Occipital lobe (tissue), 3 donors: ENCODE measurements at places on chromosomes 16 and 17. TPM values are rescaled to one million over a fixed set of nuclear protein-coding genes. Genes with fewer than 3 reads are reported as not detected.

The OR3A2 gene
- total RNA-seq: 0.94 TPM

The CDH16 gene
- total RNA-seq: not detected

The MYCBPAP gene
- 2.0 TPM for total RNA-seq

The ALOX15 gene
- not detected for total RNA-seq

The PPP1R1B gene
- 8.1 TPM for total RNA-seq

The HSD3B7 gene
- 2.5 TPM for total RNA-seq

The NUP93 gene
- total RNA-seq: 207 TPM

The HEATR9 gene
- total RNA-seq: not detected

The KRTAP4-4 gene
- not detected for total RNA-seq

The CIITA gene
- total RNA-seq: 0.47 TPM

The MBTPS1 gene
- 78.1 TPM for total RNA-seq

The SOST gene
- not detected for total RNA-seq

The CLEC3A gene
- total RNA-seq: not detected

The UNC45B gene
- total RNA-seq: 0.31 TPM

The NPIPB9 gene
- 3.1 TPM for total RNA-seq

The HCRT gene
- total RNA-seq: not detected

The NPW gene
- total RNA-seq: not detected

The WSCD1 gene
- 35.7 TPM for total RNA-seq

The TP53TG3D gene
- not detected for total RNA-seq

The SP6 gene
- 0.16 TPM for total RNA-seq

The KRT28 gene
- total RNA-seq: not detected

The RPL23 gene
- total RNA-seq: 1,678 TPM

The HOXB1 gene
- total RNA-seq: not detected

The CCL7 gene
- total RNA-seq: not detected

The CCL8 gene
- total RNA-seq: 0.16 TPM

The CRYBA1 gene
- total RNA-seq: not detected

The MYO1D gene
- total RNA-seq: 61.0 TPM

The KRTAP4-12 gene
- total RNA-seq: not detected

The LPO gene
- total RNA-seq: not detected

The SULT1A2 gene
- not detected for total RNA-seq

The CD300A gene
- 3.3 TPM for total RNA-seq

The PRR35 gene
- total RNA-seq: not detected

The VASN gene
- total RNA-seq: 2.5 TPM

The PNMT gene
- 2.2 TPM for total RNA-seq

The USP31 gene
- 25.4 TPM for total RNA-seq

The SMTNL2 gene
- total RNA-seq: 3.7 TPM

The TMEM98 gene
- total RNA-seq: 35.6 TPM

The C16orf89 gene
- total RNA-seq: 5.0 TPM

The C17orf67 gene
- total RNA-seq: 1.9 TPM

The GDPD1 gene
- 47.6 TPM for total RNA-seq

The IRX3 gene
- total RNA-seq: not detected

The OR2C1 gene
- total RNA-seq: 0.62 TPM

The SERPINF2 gene
- total RNA-seq: 0.16 TPM

The CCL17 gene
- not detected for total RNA-seq

The PCGF2 gene
- total RNA-seq: 4.8 TPM

The C16orf54 gene
- total RNA-seq: 0.31 TPM

The KRTAP4-7 gene
- not detected for total RNA-seq

The SLC35G3 gene
- not detected for total RNA-seq

The GUCY2D gene
- total RNA-seq: 0.16 TPM

The PRDM7 gene
- not detected for total RNA-seq

The DYNLRB2 gene
- 1.1 TPM for total RNA-seq
